ENCODE measurements at places on chromosomes 6 and 20.

- DNase-seq, result no peak
These were observed 199.8 kb downstream of the SMOC2 start for GRCh38 chr6:168640768-168641167.

GRCh38 chr6:69378326-69378725, 418.5 kb downstream of the LMBRD1 start:
- DNase-seq, result no peak

- no peak for DNase-seq
These were observed 201.3 kb downstream of the EYS start for GRCh38 chr6:65505736-65506135.

DNA sequence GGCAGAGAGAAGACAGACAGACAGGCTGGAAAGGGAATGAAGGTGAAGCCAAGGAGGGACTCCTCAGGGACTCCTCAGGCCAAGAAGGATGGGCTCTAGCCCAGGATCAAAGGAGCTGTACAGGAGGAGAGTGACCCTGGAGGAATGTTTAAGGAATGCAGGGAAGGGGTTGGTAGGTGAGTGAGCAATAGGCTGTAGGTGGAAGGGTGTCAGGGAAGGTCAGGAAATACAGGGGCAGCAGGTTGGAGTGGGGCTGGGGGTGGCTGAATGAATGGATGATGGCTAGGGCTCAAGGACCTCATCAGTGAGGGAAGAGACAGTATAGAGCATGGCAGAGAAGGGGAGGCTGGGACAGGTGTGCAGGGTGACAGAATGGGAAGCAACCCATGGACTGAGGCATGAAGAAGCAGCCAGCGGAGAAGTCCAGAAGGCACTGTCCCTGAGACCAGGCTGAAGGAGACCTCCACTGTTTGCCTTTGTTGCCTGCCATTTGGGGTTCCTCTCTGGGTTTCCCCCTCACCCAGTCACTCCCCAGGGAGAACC, 13.2 kb downstream of the SYNGAP1 start:
- DNase-seq, result no peak

DNA sequence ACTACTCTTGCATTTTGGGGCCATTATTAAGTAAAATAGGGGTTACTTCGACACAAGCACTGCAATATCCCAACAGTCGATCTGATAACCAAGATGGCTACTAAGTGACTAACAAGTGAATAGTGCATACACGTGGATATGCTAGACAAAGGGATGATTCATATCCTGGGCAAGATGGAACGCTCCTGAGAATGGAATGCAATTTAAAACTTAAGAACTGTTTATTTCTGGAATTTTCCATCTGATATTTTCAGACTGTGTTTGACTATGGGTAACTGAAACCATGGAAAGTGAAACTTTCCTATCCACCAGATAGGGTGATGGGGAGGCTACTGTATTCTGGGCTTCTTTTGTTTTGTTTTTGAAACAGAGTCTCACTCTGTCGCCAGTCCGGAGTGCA, 66.5 kb downstream of the ILRUN start:
- no peak for DNase-seq

GRCh38 chr20:52971498-52972189, 514 bp upstream of the TSHZ2 start:
- DNase-seq, result no peak

GRCh38 chr6:155287762-155288161, 23.9 kb downstream of the CLDN20 start:
- DNase-seq, result no peak

GRCh38 chr20:63273059-63273579, 506 bp downstream of the ARFGAP1 start:
- DNase-seq, result no peak

- no peak for DNase-seq
These were observed 121.7 kb upstream of the VGLL2 start for GRCh38 chr6:117143647-117144046.

DNA sequence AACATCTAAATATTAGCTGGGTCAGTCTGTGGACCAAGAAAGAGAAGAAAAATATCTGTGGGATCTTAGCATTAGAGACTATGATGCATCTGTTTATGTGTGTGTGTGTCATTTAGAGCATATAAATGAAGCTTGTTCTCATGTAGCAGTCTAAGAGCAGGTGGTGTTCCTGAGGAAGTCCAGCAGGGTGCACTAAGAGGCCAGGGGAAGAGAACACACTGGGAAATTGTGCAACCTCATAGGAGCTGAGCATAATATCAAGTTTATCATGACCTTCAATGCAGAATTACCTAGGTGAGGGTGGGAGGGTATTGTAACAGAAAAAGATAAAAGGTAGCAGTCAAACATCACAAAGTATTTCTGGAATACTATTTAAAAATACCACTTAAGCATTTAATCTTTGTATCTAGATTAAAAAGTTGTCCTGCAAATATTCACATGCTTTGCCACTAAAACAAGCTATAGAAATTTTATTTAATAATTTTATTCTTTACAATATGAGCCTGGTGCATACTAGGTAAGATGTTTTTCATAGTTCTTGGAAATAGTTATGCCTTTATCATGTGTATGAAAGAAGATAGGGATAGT, 80.5 kb downstream of the SMPDL3A start:
- DNase-seq, result peak; percentile 19

GRCh38 chr6:33750244-33750991, 3.7 kb upstream of the IP6K3 start:
- no peak for DNase-seq

DNA sequence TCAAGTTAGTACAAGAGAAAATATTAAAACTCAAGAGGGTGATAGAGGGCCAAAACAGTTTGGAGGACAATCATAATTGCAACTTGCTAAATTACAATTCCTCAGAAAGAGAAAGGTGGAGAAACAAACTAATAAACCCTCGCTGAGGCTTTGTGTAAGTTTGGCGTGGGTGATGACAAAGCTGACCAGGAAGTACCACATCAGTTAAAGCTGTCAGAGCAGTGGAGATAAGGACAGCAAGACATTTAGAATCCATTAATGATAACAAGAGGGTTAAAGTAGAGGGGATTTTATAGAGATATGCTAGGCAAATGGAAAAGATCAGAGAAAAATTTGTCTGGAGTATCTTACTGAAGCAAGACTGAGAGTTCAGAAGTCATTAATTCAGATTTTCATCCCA, 334.4 kb downstream of the TFAP2B start:
- no peak for DNase-seq

- DNase-seq, result no peak
These were observed 42.7 kb upstream of the SLC22A2 start for GRCh38 chr6:160301339-160301738.

- no peak for DNase-seq
These were observed 70.9 kb downstream of the CRYBG1 start for GRCh38 chr6:106431405-106431804.
